ENCODE measurements at places on chromosomes 1 and 21. TPM values are rescaled to one million over a fixed set of nuclear protein-coding genes. Genes with fewer than 3 reads are reported as not detected.

Gene AMY2A
- 0.98 TPM for total RNA-seq

Gene LCE2B
- total RNA-seq = not detected

Gene CACHD1
- total RNA-seq = 3.8 TPM

Gene IER5
- 13.9 TPM for total RNA-seq

Gene INSRR
- total RNA-seq = 0.58 TPM

Gene AGO4
- total RNA-seq = 19.3 TPM

Gene AQP10
- total RNA-seq = 0.32 TPM

Gene IQGAP3
- total RNA-seq = 2.5 TPM

Gene PGLYRP3
- not detected for total RNA-seq

Gene BTBD19
- 7.8 TPM for total RNA-seq

Gene RAB3B
- total RNA-seq = 38.3 TPM

Gene SLAMF8
- total RNA-seq = 7.3 TPM

Gene PTGFR
- 4.3 TPM for total RNA-seq

Gene S100A1
- 3.3 TPM for total RNA-seq

Gene LRRC53
- not detected for total RNA-seq

Gene CRP
- total RNA-seq = 46.3 TPM

Gene SMCP
- total RNA-seq = not detected

Gene GNG5
- total RNA-seq = 93.2 TPM

Gene SCMH1
- 42.4 TPM for total RNA-seq

Gene PCBP3
- total RNA-seq = 2.1 TPM

Gene NCF2
- total RNA-seq = 9.6 TPM

Gene GBP4
- 4.6 TPM for total RNA-seq

Gene C8A
- total RNA-seq = 10.7 TPM

Gene BCAR3
- total RNA-seq = 51.8 TPM

Gene ALDH9A1
- 77.3 TPM for total RNA-seq

Gene LIN28A
- 1.4 TPM for total RNA-seq

Gene KRTAP19-3
- not detected for total RNA-seq

Gene TMEM82
- total RNA-seq = 4.9 TPM

Gene BOLA1
- total RNA-seq = 22.8 TPM

Gene PRAMEF6
- total RNA-seq = not detected

Gene AHCYL1
- 166 TPM for total RNA-seq

Gene ZNF684
- 4.4 TPM for total RNA-seq

Gene FCRL4
- not detected for total RNA-seq

Gene S100A2
- 1.4 TPM for total RNA-seq

Gene MX2
- total RNA-seq = 18.1 TPM

Gene NUF2
- 0.52 TPM for total RNA-seq
